ENCODE measurements at places on chromosomes 11 and 22.
A peak's percentile ranks its signal among the peaks of the same experiment; 100 is the strongest.

DNA sequence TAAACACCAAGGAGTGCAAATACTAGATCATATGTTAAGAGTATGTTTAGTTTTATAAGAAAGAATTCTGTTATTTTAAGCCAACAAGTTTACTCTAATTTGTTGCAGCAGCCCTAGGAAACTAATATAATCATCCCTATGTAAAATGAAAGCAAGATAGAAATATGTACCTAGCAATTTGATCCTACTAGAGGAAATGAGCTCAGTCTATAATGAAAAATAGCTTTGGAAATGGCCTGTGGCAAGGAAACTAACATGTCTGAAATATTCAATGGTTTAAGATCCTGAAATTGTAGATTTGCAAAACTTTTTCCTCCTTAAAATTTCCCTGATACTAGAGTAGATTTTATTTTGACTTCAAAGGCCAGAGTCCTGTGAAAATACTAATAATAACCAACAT, 112.7 kb upstream of the SLC5A12 start:
- DNase-seq: no peak

- DNase-seq: no peak
These were observed 32.5 kb upstream of the ATXN10 start for GRCh38 chr22:45638834-45639746.

DNA sequence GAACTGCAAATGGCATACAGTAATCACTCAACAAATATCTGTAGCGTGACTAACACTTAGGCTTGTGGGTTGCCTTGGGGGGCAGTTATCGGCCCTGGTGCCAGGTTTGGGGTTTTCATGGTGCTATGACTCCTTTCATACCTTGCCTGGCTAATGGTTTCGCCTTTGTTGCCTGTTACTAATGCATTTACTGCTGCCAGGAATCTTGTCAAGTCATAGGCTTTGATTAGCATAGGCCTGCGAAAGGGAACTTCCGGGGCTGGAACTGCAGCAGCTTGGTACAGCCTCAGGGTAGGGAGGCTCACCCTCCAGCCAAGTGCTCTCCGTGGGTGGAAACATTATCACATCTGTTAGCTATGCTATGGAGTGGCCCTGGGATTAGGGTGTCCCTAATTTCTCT, 13.2 kb downstream of the SLC25A18 start:
- DNase-seq: no peak

DNA sequence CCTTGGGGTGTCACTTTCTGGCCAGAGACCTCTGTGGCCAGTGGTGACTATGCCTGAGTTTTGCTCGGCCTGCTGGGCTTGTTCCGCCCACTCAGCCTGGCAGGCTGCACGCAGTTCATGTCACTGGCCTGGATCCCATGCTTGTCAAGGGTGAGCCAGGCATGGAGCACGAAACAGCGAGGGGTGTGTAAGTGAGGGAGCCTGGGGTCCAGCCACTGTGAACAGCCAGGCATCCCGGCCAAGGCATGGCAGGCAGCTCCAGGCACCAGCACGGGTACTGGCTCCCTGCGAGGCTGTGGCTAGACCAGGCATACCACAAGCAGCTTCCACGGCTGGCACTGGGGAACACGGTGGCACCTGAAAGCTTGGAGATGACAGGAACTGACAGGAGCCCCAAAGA, 214.3 kb downstream of the LRRC4C start:
- DNase-seq: no peak

DNA sequence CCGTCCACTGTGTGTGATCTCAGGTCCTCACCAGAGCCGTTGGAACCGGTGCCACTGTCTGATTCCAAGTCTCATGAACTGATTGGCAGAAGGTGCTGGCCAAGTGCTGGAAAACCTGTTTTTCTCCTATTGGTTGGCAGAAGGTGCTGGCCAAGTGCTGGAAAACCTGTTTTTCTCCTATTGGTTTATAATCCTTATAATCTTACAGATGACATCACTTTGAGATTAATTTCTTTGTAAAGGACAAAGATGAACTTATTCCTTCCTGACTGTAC, 1106.3 kb downstream of the BRD1 start:
- peak; percentile 96 for DNase-seq

All from LNCaP clone FGC (cell line).